Keratinocyte (primary cell): ENCODE measurements at places on chromosomes 1 and 21. TPM values are rescaled to one million over a fixed set of nuclear protein-coding genes. Genes with fewer than 3 reads are reported as not detected.

Gene C4BPA
- polyA plus RNA-seq, result not detected in 3 replicates

Gene NFIA
- polyA plus RNA-seq, result 14.7 to 15.8 TPM (median 15.0 TPM) in 3 replicates

Gene ZNF593
- 26.0 to 45.2 TPM (median 28.1 TPM) in 3 replicates for polyA plus RNA-seq

Gene CFHR4
- not detected in 3 replicates for polyA plus RNA-seq

Gene KRTAP10-10
- not detected in 3 replicates for polyA plus RNA-seq

Gene TCHH
- polyA plus RNA-seq, result 0.07 to 0.25 TPM (median 0.14 TPM) in 3 replicates

Gene GBP2
- polyA plus RNA-seq, result 0.26 to 0.95 TPM (median 0.43 TPM) in 3 replicates

Gene LIN9
- polyA plus RNA-seq, result 2.8 to 5.6 TPM (median 2.9 TPM) in 3 replicates

Gene LAPTM5
- polyA plus RNA-seq, result 0.18 to 0.40 TPM (median 0.25 TPM) in 3 replicates

Gene PCP4
- not detected in 3 replicates for polyA plus RNA-seq

Gene CD244
- polyA plus RNA-seq, result 0.12 TPM in 1 of 3 replicates, not detected in the others

Gene C2CD2
- 31.9 to 53.3 TPM (median 39.9 TPM) in 3 replicates for polyA plus RNA-seq

Gene TAS1R1
- not detected in 3 replicates for polyA plus RNA-seq

DNA sequence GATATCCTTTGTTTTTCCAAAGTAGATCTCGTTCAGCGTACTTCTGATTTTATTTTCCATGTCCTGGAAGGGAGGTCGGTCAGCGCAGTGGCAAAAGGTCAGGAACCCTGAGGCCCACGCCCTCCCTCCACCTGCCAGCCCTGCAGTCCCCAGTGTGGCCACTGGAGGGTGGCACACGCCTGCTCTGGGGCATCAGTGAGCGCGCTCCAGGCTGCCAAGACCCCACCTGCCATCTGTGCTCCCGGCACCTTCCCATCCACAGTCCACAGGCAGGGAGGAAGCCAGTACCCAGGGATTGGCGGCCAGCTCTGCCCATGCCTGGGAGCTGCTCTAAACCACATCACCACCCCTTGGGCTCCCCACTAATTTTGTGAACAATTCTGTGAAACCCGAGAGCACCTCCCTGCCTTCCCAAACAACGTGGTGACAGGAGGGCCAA is 32.3 kb downstream of the SLC66A1 start:
- DNase-seq, result no peak

DNA sequence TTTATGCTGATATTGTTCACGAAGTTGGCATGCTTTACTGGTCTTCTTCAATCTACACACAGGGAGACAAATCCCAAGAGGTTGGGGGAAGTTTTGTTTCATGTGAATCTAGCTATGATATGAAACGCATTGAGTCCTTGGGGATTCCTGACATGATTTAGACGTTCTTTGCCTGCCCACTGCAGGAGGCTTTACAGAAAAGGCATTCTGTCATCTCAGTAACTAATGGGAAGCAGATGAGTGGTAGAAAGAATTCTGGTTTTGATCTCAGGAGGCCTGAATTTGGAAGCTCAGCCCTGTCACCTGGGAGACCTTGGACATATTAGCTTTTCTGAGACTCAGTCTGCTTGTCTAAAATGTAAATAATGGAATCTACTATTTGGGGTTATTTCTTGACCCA is 383.0 kb upstream of the NFIA start:
- no peak for DNase-seq

DNA sequence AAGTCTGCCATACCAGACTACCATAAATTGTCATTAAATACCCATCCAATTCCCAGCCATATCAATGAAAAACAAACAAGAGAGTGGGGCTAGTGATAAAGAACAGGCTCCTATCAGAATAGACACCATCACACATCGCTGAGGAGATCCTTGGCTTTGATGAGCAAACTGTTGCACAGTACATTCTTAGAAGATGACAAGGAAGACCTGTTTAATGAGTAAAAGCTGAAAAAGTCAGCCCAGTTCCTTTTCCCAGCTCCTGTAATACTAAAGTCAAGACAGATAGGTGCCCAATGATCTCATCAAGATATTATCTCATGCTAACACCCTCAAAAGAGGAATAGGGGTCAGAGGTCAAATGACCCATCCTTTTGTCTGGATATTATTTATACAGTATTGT is 164.5 kb upstream of the COA6 start:
- no peak for DNase-seq

GRCh38 chr1:118113261-118113660 is 71.8 kb downstream of the SPAG17 start:
- peak; percentile 21 for DNase-seq

DNA sequence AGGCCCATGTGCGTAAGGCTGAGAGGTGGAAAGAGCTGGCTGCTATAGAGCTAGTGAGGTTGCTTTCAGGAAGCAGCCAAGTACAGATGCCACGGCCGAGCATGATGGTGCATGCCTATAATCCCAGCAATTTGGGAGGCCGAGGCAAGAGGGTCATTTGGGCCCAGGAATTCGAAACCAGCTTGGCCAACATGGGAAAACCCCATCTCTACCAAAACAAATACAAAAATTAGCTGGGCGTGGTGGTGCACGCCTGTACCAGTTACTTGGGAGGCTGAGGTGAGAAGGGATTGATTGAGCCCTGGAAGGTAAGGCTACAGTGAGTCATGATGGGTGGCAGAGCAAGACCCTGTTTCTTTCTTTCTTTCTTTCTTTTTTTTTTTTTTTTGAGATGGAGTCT is 2.7 kb downstream of the CCDC24 start:
- no peak for DNase-seq

- DNase-seq, result no peak
Observed at GRCh38 chr1:175628548-175629317, 114.7 kb downstream of the TNR start.

DNA sequence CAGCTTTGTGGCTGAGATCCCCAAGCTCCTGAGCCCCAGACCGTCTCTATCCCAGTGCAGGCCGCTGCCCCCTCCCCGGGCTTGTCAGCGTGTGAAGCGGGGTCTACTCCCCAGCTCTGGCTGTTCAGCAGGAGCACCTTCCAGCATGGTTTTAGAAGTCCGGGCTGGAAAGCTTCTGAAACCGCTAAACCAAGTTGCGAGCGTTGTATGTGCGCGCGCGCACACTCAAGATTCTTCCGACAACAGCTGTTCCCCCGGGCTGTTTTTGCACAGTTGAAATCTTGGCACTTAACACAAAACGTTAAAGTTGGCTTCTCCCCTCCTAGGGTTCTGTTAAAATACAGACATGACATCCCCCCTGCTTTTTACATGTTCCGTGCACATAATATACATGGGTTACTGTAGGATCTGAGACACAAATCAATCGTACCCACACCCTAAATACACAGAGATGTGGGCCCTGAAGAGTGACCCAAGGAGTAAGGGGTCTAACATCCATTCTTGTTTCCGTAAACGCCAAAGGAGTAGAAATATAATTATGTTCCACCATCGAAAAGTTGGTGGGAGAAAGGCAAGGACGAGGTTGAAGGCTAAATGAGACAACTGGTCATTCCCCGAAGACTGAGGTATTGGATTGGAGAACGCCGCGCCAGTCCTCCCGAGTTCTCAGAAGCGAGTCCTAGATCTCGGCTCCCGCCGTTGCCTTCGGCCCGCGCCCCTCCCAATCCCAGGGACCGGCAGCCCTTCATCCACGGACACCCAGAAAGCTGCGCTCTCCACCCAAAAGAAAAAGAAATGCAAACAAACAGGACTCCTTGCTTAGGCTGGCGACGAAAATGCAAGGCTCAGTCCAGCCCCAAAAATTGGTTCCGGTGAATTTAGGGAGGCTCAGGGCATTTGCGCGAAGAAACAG is 1.3 kb downstream of the TBX15 start:
- no peak for DNase-seq

DNA sequence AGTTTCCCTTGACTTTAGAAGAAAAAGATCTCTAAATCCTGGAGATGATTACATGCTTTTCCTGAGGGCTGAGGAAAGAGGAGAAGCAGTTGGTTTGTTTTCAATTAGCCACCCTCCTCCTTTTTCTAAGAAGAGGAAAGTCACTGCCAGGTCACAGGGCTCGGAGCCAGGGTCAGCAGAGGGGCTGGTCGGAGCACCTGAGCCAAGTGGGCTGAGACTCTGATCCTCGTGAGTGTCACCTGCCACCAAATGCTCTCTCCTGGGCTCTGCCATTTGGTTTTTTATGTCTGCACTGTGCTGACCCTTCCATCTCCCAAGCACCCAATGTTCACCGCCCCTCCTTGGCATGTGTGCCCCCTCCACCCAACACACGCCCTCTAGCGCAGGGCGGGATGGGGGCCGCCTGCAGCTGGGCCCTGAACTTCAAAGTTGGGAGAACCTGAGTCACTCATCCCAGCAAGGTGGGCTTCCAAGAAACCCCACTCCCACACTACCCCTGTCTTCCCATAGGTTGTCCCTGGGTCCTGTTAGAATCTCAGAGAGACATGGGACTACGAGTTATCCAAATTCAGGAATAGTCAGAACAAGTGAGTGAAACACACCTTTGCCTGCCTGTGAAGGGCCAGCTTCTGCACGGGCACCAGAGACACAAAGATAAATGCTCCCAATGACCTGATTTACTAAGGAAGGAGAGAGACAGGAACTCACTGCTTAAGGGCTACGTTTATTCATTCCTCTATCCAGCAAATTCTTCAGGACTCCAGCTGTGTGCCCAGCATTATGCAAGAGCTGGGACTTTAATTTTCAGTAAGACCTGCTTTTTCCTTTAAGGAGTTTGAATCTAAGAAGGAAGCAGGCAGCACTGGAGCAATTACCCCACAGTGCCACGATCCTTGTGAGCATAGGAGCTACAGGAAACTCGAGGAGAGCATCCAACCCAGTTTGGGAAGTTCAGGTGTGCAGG is 127.5 kb downstream of the RHOU start:
- no peak for DNase-seq

- DNase-seq, result no peak
Observed at GRCh38 chr1:237779356-237779755, 111.4 kb downstream of the ZP4 start.

DNA sequence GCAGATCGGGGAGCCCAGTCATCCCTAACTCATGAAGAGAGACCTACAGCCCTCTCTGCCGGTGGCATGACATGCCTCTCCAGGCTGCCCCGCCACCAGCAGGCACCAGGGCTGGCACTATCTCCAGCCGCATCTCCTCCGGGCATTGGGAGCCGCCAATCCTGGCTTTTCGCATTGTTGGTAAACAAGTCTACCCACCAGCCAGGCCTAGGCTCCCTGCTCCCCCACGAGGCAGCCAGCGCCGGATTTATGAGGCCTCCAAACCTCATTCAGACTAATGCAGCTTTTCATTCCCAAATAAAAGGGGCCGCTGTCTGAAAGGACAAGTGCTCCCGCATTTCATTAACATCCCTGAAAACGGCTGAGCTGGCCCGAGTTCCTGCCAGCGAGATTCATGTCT is 3.4 kb upstream of the GRIK3 start:
- no peak for DNase-seq

GRCh38 chr1:11543392-11543791 is 64.4 kb downstream of the DISP3 start:
- DNase-seq, result no peak

- DNase-seq, result no peak
Observed at GRCh38 chr1:158331106-158331425, 265 bp downstream of the CD1B start.

DNA sequence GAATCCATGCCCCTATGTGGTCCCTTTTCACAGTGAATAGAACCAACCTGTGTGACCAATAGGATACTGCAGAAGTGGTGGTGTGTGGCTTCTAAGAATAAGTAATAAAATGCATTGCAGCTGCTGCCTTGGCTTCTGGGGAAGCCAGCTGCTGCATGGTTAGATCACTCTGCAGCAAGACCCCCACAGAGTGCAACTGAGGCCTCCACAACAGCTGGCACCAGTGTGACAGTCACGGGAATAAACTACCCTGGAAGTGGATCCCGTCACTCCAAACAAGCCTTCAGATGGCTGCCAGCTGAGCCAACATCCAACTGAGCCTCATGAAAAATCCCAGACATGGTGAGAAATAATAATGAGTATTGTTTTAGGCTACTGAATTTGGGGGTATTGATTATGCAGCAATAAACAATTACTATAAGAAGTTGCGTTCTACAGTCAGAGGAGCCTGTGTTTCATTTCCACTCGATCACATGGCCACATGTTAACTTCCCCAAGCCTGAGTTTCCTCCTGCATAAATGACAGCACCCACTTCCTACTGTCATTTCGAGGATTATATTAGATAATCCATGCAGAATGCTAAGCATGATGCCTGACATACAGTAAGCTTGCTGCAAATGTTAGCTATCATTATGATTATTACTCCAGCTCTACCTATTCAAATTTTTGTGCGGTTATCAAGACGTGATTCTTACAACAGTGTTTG is 20.8 kb upstream of the COG2 start:
- DNase-seq, result no peak

DNA sequence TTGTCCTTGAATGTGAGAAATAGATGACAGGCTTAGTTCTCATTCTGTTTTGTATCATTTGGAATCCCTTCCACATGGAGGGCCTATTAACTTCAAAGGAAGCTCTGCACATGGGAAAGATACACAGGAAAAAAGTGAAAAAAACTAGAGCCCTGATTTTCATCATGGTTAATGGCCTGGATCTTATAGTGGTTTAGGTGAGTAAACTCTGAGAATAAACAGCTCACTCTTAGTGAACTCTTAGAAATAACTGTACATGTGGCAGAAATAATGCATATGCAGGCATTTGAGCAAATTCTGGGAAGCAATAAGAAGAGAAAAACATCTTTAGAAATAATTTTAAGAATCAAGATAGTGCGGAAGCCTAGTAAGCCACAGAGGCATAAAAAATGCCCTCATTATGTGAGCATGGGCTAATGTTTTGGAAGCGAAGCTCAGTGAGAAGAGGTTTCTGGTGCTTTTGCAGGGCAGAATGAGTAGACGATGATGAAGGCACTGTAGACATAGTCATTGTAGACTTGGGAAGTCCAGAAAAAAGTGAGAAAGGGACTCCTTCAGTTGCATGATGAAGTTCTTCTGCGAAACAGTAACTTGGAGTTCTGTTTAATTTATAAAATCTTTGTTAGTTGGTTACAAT is 279.9 kb downstream of the DNM3 start:
- DNase-seq, result no peak

GRCh38 chr1:93603106-93603505 is 78.5 kb downstream of the BCAR3 start:
- no peak for DNase-seq

DNA sequence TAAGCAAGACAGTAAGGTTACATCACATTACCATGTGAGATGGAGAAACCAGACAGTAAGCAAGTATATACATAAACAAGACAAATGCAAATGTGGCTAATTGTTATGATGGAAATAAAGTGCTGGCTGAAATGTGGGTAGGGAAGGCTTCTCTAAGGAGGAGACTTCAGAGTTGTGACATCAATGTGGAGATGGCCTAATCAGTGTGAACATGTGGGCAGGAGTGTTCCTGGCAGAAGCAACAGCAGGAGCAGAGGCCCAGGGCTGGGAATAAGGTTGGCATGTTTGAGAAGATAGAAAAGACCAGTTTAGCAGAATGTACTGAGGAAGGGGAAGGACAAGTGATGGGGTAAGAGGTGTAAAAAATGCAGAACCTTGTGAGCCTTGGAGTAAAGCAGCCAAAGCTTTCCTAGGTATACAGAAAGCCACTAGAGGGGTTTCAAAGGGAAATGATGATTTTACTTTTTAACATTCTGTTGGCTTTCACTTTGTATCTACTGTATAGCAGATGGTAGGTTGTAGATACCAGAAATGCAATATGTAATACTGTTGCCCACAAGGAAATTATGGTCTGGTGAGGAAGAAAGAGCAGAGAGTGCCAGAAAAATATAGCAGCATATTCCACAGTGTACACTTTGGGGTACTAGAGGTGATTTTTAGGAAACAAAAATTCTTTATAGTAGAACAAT is 197.4 kb downstream of the FGGY start:
- no peak for DNase-seq
